ENCODE measurements at places on chromosomes 7 and 10. TPM values are rescaled to one million over a fixed set of nuclear protein-coding genes. Genes with fewer than 3 reads are reported as not detected.

ECHDC3 gene
- polyA plus RNA-seq, result 32.5 TPM

C10orf67 gene
- 11.1 TPM for polyA plus RNA-seq

INMT gene
- 31.8 TPM for polyA plus RNA-seq

C10orf105 gene
- 1.7 TPM for polyA plus RNA-seq

CPA5 gene
- polyA plus RNA-seq, result 59.4 TPM

SLC39A12 gene
- 0.38 TPM for polyA plus RNA-seq

CREB5 gene
- 2.9 TPM for polyA plus RNA-seq

BLNK gene
- polyA plus RNA-seq, result 4.5 TPM

IRF5 gene
- 4.6 TPM for polyA plus RNA-seq

DPP6 gene
- 26.0 TPM for polyA plus RNA-seq

MPP7 gene
- 22.7 TPM for polyA plus RNA-seq

ASB10 gene
- 0.18 TPM for polyA plus RNA-seq

Data from testis (tissue), 5 donors.